Activated CD8-positive, alpha-beta T cell treated with anti-CD3 and anti-CD28 coated beads, Interleukin-2, amount 10 ng/mL, durations not matched to agents 7 days and 5 days (primary cell): ENCODE measurements at places on chromosomes 4 and X.

- no peak overlapping the region for H3K4me3 ChIP-seq
- peaks cover 27% of the 10 kb centered on the region for H3K4me1 ChIP-seq
- H3K27ac ChIP-seq = no peak overlapping the region
- H3K27me3 ChIP-seq = no peaks in the 10 kb centered on the region
- DNase-seq = no peak
Observed at GRCh38 chrX:19909761-19910160, 22.4 kb upstream of the SH3KBP1 start.

- H3K27me3 ChIP-seq = no peaks in the 10 kb centered on the region
- no peaks in the 10 kb centered on the region for H3K4me1 ChIP-seq
- no peak for DNase-seq
- no peaks in the 10 kb centered on the region for H3K36me3 ChIP-seq
- no peak overlapping the region for H3K4me3 ChIP-seq
Observed at GRCh38 chrX:138929926-138930582, 218.5 kb upstream of the FGF13 start.

DNA sequence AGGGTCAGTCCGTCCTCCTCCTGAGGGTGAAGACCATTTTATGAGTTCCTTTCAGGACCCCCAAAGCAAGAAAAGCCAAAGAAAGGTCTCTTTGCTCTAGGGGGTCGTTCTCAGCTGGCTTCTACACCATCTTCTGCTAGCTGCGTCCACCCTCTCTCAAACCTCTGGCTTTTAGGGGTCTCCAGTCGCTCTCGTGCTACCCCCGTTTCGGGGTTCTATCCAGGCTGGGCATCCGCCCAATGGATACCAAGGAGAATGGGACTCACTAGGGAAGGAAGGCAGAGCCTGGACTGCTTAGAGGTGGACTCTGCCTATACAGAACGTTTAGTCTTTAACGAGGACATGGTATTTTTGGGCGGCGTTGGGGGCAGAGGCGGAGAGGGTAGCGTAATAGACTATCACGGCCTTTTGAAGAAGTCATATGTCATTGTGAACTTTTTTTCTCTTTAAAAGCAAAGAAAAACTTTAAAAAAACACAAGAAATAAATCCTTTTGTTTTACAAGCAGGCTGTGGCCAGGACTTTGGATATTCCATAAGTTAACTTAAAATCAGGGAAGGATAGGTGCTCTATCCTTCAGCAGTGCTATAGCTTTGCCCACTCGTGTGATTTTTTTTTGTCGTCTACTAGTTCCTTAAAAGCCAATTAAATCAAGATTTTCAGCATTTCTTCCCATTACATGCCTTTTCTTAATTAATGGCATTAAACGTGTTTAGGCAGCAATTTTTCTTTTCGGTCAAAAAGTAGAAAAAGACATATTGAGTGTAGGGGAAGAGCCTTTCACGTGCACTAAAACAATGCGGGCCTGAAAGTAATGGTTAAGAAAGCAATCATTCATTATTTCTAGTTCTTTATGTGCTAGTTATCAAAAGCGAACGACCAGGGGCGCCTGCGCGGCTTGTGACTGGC is 7.2 kb upstream of the PITX2 start:
- H3K4me3 ChIP-seq = no peak overlapping the region
- H3K27ac ChIP-seq = peak overlapping the region; percentile 42
- peaks cover 86% of the 10 kb centered on the region for H3K27me3 ChIP-seq
- H3K4me1 ChIP-seq = peaks cover 10% of the 10 kb centered on the region

GRCh38 chr4:7595934-7596461 is 161.3 kb upstream of the PSAPL1 start:
- H3K27ac ChIP-seq = no peak overlapping the region
- H3K27me3 ChIP-seq = peaks cover 5% of the 10 kb centered on the region
- H3K4me1 ChIP-seq = no peaks in the 10 kb centered on the region
- no peak overlapping the region for H3K4me3 ChIP-seq
- no peak for DNase-seq
- H3K36me3 ChIP-seq = no peaks in the 10 kb centered on the region

DNA sequence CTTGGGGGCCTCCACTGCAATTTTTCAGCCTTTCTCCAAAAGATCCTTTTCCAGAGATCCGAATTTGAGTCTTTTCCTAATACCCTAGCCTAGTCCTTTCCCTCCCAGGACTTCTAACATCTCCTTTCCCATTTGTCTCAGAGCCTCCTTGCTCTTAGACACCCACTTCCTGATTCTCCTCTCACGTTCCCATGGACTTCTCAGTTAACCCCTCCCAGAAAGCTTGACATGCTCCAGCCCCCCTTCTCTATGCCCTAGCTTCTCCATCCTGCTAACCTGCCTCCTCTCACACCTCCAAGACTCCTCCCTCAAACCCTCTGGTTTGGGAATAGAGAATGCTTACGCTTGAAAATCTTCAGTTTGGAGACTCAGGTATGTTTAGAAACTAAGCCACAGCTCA is 2.5 kb downstream of the UBA1 start:
- no peak for DNase-seq
- H3K36me3 ChIP-seq = peaks cover 52% of the 10 kb centered on the region
- H3K4me1 ChIP-seq = peaks cover 39% of the 10 kb centered on the region
- no peaks in the 10 kb centered on the region for H3K27me3 ChIP-seq
- H3K4me3 ChIP-seq = peak overlapping the region; percentile 94
- H3K27ac ChIP-seq = peak overlapping the region; percentile 75
